ENCODE measurements at places on chromosomes 5 and 9.

DNA sequence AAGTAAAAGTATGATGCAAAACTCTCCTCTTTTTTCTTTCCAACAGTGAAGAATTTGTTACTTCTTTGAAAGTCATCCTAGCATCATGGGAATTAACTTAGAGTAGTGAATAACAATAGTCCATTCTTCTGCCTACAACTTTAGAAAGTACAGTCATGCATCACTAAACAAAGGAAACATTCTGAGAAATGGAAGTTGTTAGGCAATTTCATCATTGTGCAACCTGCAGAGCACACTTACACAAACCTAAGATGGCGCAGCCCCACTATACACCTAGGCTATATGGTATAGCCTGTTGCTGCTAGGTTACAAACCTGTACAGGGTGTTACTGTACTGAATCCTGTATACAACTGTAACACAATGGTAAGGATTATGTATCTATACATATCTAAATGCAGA lies 1209.3 kb upstream of the C9orf72 start:
- DNase-seq = no peak

DNA sequence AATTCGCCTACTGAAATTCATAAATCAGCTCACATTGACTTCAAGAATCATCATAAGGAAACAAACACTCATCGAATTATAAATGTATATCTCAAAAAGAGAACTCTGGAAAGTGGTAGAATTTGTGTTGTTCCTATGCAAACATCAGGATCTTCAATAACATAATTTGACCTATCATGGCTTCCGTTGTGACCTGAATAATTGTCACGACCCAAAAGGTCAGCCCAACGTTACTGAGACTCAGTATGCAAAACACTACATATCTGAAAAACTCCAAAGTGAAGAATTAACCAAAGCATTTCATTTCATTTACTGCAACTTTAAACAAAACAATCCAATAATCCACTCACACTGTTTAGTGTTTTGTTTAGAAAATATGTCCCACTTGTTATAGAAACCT lies 1.2 kb downstream of the RAPGEF6 start:
- no peak for DNase-seq

DNA sequence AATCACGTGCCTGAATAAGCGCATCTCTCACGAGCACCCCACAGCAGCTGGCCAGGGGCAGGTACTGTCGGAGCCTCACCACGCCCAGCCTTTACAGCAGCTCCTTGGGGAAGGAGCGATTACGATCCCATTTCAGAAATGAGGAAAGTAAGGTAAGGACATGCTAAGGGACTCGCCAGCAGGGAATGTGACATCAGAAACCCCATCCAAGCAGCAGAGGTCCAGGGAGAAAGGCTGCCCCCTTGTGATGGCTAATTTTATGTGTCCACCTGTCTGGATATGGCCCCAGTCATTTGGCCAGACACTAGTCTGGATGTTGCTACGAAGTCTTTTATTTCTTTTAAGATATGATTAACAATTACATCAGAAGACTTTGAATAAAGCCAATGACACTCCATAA lies 77.3 kb downstream of the UBE2QL1 start:
- DNase-seq = no peak

- peak; percentile 50 for DNase-seq
Observed at GRCh38 chr9:135992486-135993408, 31.6 kb upstream of the UBAC1 start.

DNA sequence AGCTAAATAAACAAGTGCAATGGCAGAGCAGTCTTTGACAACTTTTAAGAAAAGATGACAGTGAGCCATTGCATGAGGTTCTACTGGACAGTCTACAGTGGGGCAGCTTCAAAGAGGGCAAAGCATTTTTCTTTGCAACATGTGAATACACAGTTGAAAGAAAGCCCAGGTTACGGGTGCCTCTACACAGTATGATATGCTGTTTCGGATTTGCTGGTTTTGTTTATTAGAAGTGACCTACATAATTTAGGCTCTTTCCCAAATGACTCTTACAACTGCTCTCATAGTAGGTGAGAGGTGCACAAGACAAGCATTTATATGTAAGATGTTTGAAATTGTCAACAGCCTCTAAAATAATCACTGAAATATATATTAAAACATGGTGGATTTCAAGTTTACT lies 62.4 kb downstream of the MEF2C start:
- DNase-seq = no peak

DNA sequence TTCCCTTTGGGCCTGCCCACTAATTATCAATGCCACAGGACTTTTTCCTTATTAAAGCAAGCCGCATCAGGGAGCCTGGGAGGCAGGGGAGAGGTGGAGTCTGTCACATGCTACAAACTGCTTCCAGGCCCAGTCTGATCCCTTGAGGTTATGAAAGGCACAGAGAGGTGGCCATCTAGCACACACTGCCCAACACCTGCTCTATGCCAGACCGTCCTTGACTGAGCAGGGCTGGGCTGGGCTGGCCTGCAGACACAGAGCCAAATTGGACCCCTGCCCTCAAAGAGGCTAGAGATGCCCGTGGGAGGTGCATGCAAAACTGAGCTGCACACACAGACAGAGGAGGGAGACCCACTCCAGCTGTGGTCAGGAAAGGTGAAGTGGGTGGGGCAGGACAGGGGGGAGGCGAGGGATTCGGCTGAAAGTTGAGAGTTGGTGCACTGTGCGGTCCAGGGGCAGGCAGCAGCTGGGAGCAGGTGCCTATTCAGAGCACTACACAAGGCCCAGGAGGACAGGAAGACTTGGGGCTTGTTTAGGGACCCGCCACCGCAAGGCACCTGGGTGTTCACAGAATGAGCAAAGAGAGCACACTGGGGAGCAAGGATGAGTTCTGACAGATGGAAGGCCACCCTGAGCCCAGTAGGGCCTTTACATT lies 36.4 kb upstream of the TCF7 start:
- no peak for DNase-seq

DNA sequence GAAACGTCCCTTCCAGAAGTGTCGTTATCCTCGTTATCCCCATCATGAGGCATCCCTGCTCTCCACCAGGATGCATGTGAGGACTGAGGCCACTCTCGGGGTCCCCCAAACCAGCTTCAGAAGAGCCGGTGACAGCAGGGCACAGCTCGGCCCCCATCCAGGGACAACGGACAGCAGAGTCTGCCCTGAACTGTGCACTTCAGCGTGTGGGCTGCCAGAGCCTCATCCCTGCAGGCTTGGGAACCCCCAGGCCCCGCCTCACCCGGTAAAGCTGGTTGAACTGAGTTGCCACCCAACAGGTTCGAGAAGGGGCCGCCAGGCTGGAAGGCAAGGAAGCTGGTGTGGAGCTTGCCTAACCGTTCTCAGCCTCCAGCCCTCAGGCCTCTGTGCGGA lies 710 bp upstream of the CARD9 start:
- DNase-seq = no peak

GRCh38 chr5:115510145-115510645 lies 34.4 kb downstream of the FEM1C start:
- no peak for DNase-seq

GRCh38 chr5:96763026-96763425 lies 44.7 kb downstream of the ERAP1 start:
- no peak for DNase-seq

- no peak for DNase-seq
Observed at GRCh38 chr9:4760122-4760521, 19.1 kb upstream of the AK3 start.

DNA sequence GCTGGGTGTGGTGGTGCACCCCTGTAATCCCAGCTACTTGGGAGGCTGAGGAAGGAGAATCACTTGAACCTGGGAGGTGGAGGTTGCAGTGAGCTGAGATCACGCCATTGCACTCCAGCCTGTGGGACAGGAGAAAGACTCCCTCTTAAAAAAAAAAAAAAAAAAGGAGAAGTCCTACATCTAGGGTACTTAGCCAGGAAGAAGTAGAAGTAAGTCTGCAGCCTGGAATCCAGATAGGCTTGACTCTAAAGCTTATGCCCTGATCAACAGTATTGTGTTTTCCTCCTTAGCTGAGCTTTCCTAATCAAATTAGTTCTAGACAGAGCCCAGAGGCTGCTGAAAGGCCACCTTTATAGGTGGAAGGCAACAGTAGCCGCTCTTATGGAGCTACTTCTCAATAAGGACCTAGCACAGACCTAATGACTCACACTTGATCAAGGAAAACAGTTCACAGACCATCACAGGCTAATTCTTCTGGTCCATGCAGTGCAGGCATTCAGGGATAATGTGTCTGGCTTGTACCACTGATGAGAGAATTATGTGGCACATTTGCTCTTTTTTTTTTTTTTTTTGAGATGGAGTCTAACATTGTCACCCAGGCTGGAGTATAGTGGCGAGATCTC lies 105.5 kb upstream of the KLF4 start:
- DNase-seq = no peak

DNA sequence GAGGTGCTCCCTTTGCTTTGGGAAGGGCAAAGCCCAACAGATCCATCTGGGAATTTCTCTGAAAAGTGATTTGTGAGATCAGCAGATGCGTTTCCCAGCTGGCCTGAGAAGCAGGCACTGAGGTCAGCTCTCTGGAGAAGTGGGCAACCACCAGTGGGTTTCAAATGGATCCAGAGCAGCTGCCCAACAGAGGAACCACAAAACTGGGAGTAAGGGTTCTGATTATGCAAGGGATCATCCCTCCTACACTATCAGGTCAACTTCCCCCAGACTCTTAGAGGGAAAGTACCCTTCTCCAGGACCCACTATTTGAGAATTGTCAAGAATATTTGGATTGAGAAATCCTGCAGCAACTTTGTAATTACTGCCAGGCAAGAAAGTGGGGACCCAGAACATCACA lies 21.7 kb downstream of the CCL28 start:
- DNase-seq = no peak

GRCh38 chr5:129384736-129385135 lies 75.4 kb upstream of the ADAMTS19 start:
- no peak for DNase-seq

DNA sequence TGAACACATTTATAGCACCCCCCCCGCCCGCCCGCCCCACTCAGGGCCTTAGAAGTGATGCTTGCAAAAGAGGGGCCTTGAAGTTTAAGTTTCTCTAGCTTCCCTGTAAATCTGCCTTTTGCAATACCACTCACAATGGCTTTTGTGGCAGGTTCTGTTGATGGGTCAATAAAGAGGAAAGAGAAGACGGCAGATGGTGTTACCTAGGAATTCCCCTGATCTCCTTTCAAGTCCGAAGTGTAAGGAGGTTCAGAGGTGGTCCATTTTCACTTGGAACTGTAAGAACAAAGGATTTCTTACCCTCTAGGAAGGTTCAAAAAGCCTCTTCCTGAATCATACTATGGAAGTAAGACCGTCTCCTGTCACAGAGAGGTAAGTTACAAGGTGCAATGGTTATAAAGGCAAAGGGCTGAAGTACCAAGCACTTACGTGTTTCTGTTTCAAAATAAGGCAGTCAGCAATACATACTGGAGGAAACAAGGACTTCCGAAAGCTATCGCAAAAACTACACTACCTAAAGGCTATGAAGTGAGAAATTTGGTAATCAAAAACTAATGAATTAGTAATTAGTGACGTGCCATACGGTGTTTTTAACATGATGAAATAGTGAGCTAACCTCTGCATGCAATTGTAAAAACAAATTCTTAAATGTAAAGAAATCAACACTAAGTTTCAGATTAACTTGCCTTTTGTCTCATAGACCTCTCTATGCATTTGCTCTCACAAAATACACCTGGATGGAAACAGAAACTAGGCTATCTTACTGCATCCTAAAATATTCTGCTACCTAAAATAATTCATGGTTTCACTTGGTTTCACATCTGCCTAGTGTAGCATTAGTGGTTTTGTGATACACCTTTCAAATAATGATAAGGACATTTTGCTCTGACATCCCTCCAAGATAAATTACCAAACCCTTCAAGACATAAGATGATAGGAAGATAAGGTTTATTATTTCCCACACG lies 589.4 kb upstream of the FAM174A start:
- DNase-seq = no peak

DNA sequence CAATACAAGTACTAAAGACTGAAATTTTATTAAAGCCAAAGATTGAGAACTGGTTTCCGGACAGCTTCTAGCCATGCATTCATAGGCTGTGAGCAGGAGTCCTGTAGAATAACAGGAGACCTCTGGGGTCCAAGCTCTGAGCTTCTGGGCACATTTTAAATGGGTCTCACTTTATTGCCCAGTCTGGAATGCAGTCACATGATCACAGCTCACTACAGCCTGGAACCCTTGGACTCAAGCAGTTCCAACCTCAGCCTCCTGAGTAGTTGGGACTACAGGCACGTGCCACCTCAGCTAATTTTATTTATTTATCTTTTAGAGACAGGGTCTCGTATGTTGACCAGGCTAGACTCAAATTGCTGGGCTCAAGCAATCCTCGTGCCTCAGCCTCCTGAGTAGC lies 15.4 kb downstream of the CDKN2AIPNL start:
- DNase-seq = no peak

DNA sequence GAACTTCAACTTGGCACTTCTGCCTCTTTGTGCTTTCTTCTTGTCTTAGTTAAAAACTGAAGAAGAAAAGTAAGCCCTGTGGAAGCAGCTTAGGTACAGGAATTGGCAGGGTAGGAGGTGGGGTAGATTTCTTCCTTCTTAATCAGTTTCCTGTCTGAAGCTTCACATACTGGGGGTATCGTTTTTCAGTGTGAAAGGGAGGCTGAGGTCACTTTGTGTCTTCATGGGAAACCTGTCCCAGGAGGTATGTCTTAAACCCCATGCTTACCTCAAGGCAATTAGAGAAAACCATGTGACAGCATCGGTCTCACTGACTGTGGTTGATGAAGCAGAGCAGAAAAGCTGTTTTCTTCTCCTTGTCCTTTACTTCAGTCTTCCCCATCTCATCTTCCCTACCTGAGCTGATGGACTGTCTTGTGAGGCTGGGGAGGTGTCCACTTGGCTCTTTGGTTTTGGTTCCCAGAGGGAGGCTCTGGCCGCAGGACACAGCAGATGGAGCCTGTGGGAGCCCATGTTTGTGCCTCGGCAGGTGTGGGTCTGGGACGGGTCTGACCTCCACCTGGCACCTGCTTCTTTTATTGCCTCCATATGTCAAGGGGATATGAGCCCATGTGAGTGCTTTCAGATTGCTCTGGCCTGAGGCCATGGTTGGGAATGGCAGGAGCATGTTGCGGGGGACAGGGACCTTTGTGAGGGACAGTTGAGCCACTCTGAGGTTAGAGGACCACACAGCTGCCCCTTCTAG lies 47.0 kb downstream of the SH3GL2 start:
- DNase-seq = no peak

DNA sequence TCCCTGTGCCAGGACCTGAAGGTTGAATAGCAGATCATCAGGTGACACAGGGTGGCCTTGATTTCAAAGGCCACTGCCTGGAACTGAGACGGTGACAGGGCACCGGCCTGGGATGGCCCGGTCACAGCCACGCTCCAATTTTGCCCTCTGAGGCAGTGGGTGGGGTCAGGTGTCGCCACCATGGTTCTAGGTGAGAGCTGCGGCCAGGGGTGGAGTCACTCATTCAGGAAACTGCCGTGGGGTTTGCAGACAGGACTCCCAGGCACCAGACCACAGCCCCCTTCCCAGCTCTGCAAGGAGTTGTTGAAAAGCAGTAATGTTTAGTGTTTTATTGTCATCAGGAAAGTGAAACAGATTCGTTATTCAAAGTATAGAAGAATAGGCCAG lies 17.3 kb upstream of the RNU6ATAC start:
- DNase-seq = peak; percentile 14

DNA sequence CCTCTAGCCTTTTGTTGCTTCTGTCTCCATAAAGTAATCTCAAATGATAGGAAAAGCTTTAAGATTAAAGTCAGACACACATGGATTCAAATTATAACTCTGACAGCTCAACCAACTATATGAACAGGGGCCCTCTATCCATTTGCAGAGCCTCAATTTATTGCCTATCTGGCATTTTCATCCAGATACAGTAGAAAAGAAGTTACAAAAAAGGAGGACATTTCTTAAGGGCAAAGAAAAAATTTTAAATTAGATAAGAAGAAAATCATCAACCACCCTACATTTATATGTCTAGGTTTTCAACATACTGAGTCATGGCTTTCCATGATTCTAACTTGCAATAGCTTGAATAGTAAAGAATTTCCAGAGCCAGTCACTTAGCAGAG lies 567.2 kb downstream of the CAAP1 start:
- DNase-seq = no peak
